Fibroblast of lung (primary cell): ENCODE measurements at places on chromosomes 6 and 20. TPM values are rescaled to one million over a fixed set of nuclear protein-coding genes. Genes with fewer than 3 reads are reported as not detected.

The OR12D2 gene
- total RNA-seq: not detected in 2 replicates

DNA sequence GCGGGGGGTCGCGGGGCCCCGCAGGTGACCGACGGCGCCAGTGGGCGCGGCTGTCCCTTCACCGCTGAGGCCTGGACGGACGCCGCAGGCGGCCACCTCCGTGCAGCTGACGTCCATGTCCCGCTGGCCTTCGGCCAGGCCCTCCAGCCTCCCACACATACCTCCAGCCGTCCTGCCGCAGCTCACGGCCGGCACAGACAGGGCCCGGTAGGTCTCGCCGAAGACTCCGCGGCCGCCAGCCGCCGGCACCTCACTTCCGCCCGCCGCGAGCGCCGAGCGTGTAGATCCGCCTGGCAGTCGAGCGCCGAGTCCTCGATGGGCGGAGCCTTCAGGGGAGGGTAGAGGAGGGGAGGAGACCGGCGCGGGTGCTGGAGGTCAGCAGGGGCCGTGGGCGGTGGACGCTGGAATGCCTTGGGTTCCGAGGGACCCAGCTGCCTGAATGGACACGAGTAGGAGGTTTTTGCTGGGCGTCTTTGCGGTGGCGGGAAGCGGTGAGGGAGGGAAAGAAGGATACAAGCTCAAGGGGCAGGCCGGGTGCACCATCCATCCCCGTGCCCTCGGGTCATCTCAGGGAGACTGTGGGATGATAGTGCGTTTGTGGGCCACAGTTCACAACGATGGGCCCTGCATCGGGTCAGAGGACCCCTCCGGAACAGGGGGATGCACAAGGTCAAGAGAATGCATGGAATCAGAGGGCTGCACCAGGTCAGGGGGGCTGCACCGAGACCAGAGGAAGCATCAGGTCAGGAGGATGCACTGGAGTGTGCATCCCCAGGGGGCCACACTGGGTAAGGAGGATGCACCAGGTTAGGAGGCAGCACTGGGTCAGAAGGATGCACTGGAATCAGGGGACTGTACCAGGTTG, at the start of gene EXOC2:
EXOC2 (minus strand) TSS at position 282 of the 865 bp plus-strand sequence. CDS start 55,321 bp downstream, outside the sequence.
- DNase-seq: peak; percentile 84

The SRPK1 gene
- total RNA-seq: 34.7 and 44.8 TPM in 2 replicates

The SRSF6 gene
- 34.9 and 37.8 TPM in 2 replicates for total RNA-seq

GRCh38 chr6:149963212-149963461, 606 bp upstream of the ULBP1 start:
- DNase-seq: peak; percentile 59

DNA sequence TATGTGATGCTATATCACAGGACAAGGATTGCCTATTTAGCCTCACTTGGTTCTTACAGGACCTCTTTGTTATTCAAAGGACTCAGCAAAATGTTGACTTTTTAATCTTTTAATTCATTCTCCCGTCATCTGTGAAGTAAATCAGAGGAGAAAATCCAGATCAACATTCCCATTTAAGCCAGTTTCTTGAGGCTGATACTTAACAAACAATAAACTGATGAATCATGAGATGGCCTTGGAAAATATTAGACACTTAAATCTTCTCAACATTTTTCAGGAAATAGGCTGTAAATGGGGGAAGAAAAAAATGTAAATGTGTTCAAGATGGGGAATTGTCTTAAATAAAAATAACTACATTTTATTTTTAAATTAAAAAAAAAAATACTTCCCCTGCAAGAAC, 55.9 kb upstream of the UBR2 start:
- peak; percentile 17 for DNase-seq

GRCh38 chr6:155452576-155452975, 3.1 kb downstream of the NOX3 start:
- peak; percentile 39 for DNase-seq

The ZKSCAN8 gene
- 16.2 and 21.6 TPM in 2 replicates for total RNA-seq

The MUCL3 gene
- not detected in 2 replicates for total RNA-seq

The BPI gene
- not detected in 2 replicates for total RNA-seq

The L3MBTL3 gene
- 5.6 and 6.4 TPM in 2 replicates for total RNA-seq

GRCh38 chr6:40946738-40947301, 92.2 kb downstream of the UNC5CL start:
- DNase-seq: no peak

GRCh38 chr6:73180763-73181619, 44.3 kb downstream of the KHDC1L start:
- DNase-seq: peak; percentile 88

The PNLDC1 gene
- total RNA-seq: not detected in 2 replicates

DNA sequence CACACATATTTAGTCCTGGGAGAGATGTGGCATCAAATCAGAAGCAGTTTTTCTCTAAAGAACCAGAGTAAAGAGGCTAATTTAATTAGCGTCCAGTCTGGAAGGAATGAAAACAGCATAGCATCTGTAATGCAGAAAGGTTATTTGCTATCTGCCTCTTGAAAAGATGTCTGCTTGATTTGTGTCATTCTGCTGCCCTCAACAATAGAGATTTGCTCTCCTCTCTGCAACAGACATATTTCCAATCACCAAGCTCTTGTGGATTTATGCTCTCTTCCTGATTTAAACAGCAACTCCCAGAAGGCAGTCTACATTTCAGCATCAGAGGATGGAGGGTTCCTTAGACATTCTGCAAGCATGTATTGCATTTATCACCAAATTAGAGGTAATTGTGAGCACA, 53.5 kb upstream of the AKAP12 start:
- no peak for DNase-seq

DNA sequence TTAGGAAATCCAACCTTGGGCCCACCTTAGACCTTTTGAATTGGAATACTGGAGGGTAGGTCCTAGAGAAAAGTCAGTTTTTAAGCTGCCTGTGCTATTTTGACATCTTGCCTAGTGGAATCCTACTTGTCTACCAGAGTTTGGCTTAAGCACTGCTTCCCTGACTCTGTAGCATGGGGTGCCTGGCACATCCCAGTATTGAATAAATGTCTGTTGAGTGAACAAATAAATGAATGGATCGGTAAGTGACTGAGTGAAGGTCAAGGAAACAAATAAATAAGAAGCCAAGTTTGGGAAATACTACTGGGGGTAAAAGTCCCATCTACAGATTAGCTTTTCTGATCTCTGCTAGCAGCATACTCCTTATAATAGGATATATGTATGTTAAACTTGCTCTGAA, 140.5 kb downstream of the FNDC1 start:
- no peak for DNase-seq

- peak; percentile 17 for DNase-seq
Measured at GRCh38 chr6:127880429-127880828, 20.4 kb downstream of the THEMIS start.

The RUNX2 gene
- total RNA-seq: 2.1 and 4.5 TPM in 2 replicates

DNA sequence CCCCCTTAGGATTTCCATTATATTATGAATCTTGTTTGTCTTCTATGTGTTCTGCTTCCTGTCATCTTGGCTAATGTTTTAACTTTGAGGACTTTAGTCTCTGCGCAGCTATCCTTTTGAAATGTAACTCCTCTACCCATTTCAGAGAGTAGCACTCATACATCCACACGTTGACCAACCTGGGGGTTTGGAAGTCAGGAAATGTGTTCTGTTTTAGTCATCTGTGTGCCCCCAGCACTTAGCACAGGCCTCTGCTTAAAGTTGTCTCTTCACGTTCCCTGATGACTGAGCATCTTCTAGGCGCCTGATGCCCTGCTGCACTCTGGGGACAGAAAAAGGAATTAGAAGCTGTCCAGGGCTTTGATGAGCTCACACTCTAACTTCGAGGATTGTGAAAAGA, 47.9 kb downstream of the HMGN3 start:
- DNase-seq: no peak

The CYP24A1 gene
- 0.26 TPM in 1 of 2 replicates, not detected in the other for total RNA-seq

The COL9A3 gene
- 0.17 and 1.3 TPM in 2 replicates for total RNA-seq

The TSHZ2 gene
- total RNA-seq: 2.6 and 5.4 TPM in 2 replicates
